PC-3 (cell line): ENCODE measurements at places on chromosomes 3 and 15.
A peak's percentile ranks its signal among the peaks of the same experiment; 100 is the strongest.

GRCh38 chr3:124582196-124582595, 148.1 kb upstream of the UMPS start:
- H3K4me1 ChIP-seq: peaks cover 33% of the 10 kb centered on the region
- H3K27me3 ChIP-seq: no peaks in the 10 kb centered on the region
- H3K27ac ChIP-seq: peak overlapping the region; percentile 70
- no peak overlapping the region for H3K4me3 ChIP-seq
- DNase-seq: no peak

DNA sequence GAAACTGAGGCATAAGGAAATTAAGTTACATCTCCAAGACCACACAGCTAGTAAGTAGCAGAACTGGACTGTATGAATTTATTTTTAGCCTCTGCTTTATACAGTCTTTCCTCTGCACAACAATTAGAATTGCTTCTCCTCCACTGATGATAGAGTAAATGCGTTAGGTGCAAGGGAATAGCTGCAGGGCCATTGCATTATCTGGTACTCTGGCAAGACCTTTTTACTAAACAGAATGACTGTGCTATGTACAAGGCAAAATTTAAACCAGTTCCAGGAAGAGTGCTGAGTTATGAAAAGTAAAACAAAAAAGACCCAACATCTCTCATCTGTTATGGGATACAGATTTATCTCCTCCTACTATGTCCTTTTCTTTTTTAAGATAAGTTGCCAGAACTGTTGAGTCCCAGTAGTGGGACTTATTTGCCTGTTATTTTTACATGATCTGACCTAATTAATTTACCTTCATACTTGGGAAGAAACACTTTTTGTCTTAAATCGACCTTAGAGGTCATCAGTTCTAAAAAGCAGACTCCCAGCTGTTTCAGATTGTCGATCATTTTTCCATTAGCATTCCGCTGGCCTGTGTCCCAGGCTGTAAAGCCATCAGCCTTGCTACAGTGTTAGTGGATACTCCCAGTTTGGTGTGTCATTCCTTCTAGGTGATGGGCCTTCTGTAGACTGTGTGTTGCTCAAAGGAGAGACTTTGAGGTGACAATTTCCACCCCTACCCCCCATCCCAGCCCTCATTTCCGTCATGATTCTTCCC, 147.5 kb upstream of the NUDT16 start:
- H3K4me3 ChIP-seq: no peak overlapping the region
- H3K27ac ChIP-seq: no peak overlapping the region
- H3K36me3 ChIP-seq: no peaks in the 10 kb centered on the region
- DNase-seq: no peak
- no peaks in the 10 kb centered on the region for H3K4me1 ChIP-seq
- no peaks in the 10 kb centered on the region for H3K27me3 ChIP-seq

DNA sequence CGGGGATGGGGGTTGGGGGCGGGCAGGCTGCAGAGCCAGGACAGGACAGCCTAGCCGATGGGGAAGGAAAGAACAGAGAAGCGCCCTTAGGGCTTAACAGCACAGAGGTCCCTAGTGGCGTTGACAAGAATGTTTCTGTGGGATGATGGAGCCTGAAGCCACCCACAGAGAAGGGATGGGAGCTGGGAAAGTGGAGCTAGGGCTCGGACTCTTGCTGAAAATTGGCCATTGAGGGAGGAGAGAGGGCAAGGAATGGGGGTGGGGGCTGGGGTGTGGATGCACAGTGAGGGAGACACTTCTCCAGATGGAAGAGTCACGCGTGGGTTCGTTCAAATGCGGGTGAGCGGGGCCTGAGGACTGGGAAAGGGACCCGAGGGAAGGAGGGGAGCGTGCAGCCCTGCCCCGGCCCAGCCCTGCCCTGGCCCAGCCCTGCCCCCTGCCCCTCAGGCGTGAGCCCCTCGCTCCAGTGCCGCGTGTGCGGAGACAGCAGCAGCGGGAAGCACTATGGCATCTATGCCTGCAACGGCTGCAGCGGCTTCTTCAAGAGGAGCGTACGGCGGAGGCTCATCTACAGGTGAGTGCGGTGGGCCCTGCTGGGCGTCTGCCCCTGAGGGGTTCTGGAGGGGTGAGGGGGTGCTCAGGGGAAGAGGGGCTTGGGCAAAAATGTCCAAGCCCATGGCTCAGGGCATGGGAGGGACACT, 832 bp downstream of the NR2E3 start:
- no peak overlapping the region for H3K4me3 ChIP-seq
- H3K4me1 ChIP-seq: peaks cover 8% of the 10 kb centered on the region
- no peak overlapping the region for H3K27ac ChIP-seq
- no peak for DNase-seq

GRCh38 chr3:193895409-193895808, 240.5 kb upstream of the HES1 start:
- no peaks in the 10 kb centered on the region for H3K36me3 ChIP-seq
- DNase-seq: no peak
- H3K27me3 ChIP-seq: no peaks in the 10 kb centered on the region
- H3K4me1 ChIP-seq: no peaks in the 10 kb centered on the region

DNA sequence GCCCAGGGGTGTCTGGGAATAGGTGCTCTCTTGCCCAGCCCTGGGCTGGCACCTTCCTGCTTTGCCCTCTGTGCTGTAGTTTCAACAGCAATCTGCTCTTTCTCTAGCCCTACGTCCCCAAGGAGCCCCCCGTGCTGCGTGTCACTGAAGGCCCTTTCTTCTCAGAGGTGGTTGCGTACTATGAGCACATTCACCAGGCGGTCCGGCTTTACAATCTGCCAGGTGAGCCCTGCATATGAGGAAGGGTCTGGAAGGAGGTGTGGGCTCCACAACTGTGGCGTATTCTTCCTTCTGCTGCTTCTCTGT, 9.6 kb downstream of the MAN2A2 start:
- no peak for DNase-seq
- H3K36me3 ChIP-seq: no peaks in the 10 kb centered on the region; the same call in 1 of the 2 replicates
- no peak overlapping the region for H3K27ac ChIP-seq
- H3K4me3 ChIP-seq: no peak overlapping the region

- no peaks in the 10 kb centered on the region for H3K27me3 ChIP-seq
- peaks cover 12% of the 10 kb centered on the region for H3K4me1 ChIP-seq
- H3K4me3 ChIP-seq: no peak overlapping the region
Measured at GRCh38 chr15:56754772-56755370, 21.6 kb upstream of the ZNF280D start.

- H3K4me3 ChIP-seq: peak overlapping the region; percentile 6; the same call in 1 of the 2 replicates
- no peaks in the 10 kb centered on the region for H3K36me3 ChIP-seq
- peak; percentile 59 for DNase-seq
- peaks cover 37% of the 10 kb centered on the region for H3K4me1 ChIP-seq
- H3K27ac ChIP-seq: no peak overlapping the region
- H3K27me3 ChIP-seq: no peaks in the 10 kb centered on the region
Measured at GRCh38 chr3:112822064-112823055, 24.3 kb downstream of the CD200R1L start.

GRCh38 chr3:11245827-11246662, 26.2 kb upstream of the ATG7 start:
- no peaks in the 10 kb centered on the region for H3K27me3 ChIP-seq
- peak overlapping the region; percentile 50 for H3K27ac ChIP-seq
- DNase-seq: peak; percentile 27
- H3K4me1 ChIP-seq: peaks cover 27% of the 10 kb centered on the region

DNA sequence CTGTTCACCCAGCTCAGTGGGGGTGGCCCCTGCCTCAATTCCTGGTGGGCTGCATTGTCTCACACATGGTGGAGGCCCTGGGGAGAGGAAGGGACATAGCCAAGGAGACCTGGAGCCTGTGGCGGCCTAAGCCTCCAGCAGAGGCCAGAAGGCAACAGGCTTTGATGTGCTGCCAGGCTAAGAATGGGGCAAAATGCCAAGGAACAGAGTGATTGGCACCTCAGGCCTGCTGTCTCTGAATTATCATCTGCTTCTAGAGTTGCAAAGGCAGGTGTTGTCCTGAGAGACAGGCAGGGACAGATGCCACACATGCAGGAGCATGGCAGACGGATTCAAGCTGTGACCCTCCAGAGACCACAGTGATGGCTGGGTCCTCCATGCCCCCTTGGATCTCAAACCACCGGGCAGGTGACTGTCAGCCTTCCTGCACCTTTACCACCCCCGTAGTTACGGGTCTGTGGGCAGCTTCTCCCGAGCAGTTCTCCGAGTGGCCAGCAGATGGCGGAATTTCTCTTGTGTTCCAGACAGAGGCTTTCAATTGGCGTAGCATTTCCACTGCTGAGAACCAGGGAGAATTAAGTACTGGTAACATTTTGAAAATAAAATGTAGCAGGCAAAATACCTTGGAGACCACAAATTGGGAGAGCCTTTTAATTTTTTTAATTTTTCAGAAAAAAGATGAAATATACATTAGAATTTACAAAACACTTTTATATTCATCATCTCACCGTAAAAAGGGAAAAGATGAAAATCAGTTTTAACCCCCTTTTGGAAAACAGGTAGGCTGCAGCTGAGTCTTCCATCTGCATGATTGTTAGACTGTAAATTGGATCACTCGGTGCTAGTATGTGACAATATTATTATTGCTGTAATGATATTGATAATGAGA, 525.5 kb upstream of the CFAP20DC start:
- no peaks in the 10 kb centered on the region for H3K27me3 ChIP-seq
- H3K27ac ChIP-seq: no peak overlapping the region
- H3K36me3 ChIP-seq: no peaks in the 10 kb centered on the region
- peak; percentile 92 for DNase-seq

DNA sequence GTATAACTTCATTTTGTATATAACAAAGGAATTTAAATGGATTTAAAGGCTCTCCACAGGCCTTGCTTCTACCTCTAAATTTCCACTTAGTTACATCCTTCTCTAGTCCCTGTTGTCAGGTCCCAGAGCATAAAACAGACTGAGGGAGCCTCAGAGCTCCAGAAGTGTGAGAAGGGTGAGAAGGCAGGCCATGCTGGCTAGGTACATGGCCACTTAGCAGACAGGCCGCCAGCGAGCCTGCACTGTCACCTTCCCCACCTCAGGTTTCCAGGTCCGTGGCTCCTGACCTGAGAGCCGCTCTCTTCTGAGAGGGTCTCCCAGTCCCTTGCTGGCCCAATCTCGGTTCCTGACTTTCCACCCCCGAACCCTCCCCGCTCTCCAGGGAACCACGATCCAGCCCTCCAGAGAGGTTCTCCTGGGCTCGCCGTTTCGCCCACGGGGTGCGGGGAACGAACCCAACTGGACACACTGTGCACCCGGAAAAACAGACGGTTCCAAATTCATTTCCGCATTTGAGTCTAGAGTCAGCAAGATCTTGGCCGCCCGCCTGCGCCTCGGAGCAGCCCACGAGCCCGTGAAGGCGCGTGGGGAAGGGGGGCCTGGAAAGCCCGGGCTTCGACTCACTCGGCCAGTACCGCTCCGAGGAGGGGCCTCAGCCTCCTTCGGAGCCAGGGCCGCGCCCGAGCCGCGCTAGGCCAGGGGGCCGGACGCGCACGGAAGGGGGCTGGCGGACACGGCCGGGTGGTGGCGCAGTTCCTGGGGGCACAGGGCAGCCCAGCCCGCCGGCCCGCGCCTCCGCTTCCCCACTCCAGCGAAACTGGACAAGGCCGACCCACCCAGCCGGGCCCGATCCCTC, 16.7 kb upstream of the SOX2 start:
- no peaks in the 10 kb centered on the region for H3K36me3 ChIP-seq
- H3K27me3 ChIP-seq: peaks cover 57% of the 10 kb centered on the region

GRCh38 chr3:71708476-71709105, 16.6 kb downstream of the EIF4E3 start:
- no peaks in the 10 kb centered on the region for H3K27me3 ChIP-seq
- no peak overlapping the region for H3K27ac ChIP-seq
- H3K4me3 ChIP-seq: no peak overlapping the region
- no peaks in the 10 kb centered on the region for H3K36me3 ChIP-seq
- DNase-seq: no peak
- no peaks in the 10 kb centered on the region for H3K4me1 ChIP-seq

DNA sequence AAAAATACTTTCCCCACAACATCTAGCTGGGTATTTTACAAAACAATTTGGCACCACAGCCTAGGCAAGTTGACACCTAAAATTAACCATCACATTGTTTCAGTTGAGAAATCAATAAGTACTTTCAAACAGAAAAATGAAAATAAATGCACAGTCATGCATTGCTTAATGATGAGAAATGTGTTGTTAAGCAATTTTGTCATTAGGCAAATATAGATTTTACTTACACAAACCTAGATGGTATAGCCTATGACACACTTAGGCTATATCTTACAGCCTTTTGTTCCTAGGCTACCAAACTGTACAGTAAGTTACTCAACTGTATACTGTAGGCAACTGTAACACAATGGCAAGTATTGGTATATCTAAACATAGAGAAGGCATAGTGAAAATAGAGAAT, 608.6 kb upstream of the BCHE start:
- peak overlapping the region; percentile 23 for H3K4me3 ChIP-seq
- no peaks in the 10 kb centered on the region for H3K27me3 ChIP-seq
- peaks cover 41% of the 10 kb centered on the region for H3K4me1 ChIP-seq
- peak overlapping the region; percentile 85 for H3K27ac ChIP-seq

DNA sequence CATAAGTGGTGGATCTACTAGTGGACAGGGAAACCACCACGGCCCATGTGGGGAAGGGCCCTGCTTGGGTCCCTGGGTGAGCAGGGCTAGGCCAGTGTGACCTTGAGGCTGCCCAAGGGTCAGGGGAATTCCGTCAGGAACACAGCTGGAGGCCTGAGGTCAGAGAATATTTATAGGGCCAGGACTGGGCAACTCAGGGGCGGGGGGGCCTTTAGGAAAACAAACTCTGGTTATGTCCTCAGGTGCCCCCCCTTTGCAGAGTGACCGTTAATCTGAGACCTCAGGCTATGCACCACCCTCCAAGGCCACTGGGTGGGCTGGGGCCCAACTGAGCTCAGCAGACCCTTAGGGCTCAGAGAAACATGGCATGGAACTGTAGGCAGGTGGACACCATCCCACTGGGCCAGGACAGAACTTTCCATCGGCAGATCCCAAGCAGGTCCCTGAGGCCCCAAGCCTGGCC, 2.5 kb downstream of the TWF2 start:
- DNase-seq: no peak
- H3K27me3 ChIP-seq: no peaks in the 10 kb centered on the region
- H3K27ac ChIP-seq: peak overlapping the region; percentile 93
- H3K36me3 ChIP-seq: peaks cover 9% of the 10 kb centered on the region; the same call in 1 of the 2 replicates
- peak overlapping the region; percentile 97 for H3K4me3 ChIP-seq
- H3K4me1 ChIP-seq: peaks cover 32% of the 10 kb centered on the region

GRCh38 chr15:61401903-61402698, 173.0 kb upstream of the RORA start:
- H3K4me1 ChIP-seq: no peaks in the 10 kb centered on the region
- H3K4me3 ChIP-seq: no peak overlapping the region
- H3K36me3 ChIP-seq: no peaks in the 10 kb centered on the region
- no peak for DNase-seq
- H3K27ac ChIP-seq: no peak overlapping the region
- H3K27me3 ChIP-seq: peaks cover 28% of the 10 kb centered on the region

GRCh38 chr3:16460886-16461285, 52.6 kb downstream of the RFTN1 start:
- H3K4me1 ChIP-seq: peaks cover 13% of the 10 kb centered on the region
- no peak overlapping the region for H3K4me3 ChIP-seq
- H3K36me3 ChIP-seq: no peaks in the 10 kb centered on the region
- H3K27me3 ChIP-seq: no peaks in the 10 kb centered on the region
- no peak for DNase-seq

GRCh38 chr3:189309400-189309975, 137.7 kb downstream of the TPRG1 start:
- no peak overlapping the region for H3K27ac ChIP-seq
- no peaks in the 10 kb centered on the region for H3K36me3 ChIP-seq
- no peak overlapping the region for H3K4me3 ChIP-seq
- no peaks in the 10 kb centered on the region for H3K27me3 ChIP-seq

- H3K36me3 ChIP-seq: no peaks in the 10 kb centered on the region
- H3K4me1 ChIP-seq: peaks cover 7% of the 10 kb centered on the region; the same call in 1 of the 2 replicates
- peak; percentile 3 for DNase-seq
- peak overlapping the region; percentile 84 for H3K4me3 ChIP-seq
- H3K27me3 ChIP-seq: no peaks in the 10 kb centered on the region
Measured at GRCh38 chr3:115148142-115148790, 1.2 kb upstream of the ZBTB20 start.

- no peak overlapping the region for H3K27ac ChIP-seq
Measured at GRCh38 chr3:172002512-172003078, 36.8 kb upstream of the FNDC3B start.
